ENCODE measurements at places on chromosomes 4 and X.

DNA sequence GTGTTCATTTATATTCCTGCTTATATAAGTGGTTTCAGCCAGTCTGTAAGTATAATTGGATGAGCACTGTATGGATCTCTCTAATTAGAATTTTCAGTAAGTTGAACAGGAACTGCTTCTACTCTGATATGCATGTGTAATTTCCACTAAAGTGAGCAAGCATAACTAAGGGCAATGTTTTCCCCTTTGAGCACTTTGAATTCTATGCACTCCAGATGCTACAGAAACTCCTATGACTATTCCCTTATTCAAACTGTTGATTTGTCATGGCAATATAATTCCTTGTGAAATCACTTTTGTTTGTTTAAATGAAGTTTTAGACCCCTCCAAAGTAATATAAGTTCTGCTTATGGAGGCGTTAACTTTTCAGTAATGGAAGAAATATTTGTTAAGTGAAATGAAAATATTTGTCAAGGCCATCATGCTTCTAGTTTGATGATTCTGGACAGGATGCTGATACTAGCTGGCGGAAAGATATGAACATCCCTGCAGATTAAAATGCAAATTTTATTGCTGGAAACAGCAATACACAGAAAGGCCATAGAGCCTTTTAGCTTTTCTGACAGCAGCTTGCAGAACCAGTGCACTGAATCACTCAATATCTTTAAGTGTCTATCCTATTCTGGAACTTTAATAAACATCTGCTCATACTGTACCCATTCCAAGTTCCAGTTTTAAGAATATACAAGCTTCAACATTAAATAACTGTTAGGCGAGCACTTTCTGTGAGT, 1460.8 kb downstream of the RAPGEF2 start:
- DNase-seq, result no peak

DNA sequence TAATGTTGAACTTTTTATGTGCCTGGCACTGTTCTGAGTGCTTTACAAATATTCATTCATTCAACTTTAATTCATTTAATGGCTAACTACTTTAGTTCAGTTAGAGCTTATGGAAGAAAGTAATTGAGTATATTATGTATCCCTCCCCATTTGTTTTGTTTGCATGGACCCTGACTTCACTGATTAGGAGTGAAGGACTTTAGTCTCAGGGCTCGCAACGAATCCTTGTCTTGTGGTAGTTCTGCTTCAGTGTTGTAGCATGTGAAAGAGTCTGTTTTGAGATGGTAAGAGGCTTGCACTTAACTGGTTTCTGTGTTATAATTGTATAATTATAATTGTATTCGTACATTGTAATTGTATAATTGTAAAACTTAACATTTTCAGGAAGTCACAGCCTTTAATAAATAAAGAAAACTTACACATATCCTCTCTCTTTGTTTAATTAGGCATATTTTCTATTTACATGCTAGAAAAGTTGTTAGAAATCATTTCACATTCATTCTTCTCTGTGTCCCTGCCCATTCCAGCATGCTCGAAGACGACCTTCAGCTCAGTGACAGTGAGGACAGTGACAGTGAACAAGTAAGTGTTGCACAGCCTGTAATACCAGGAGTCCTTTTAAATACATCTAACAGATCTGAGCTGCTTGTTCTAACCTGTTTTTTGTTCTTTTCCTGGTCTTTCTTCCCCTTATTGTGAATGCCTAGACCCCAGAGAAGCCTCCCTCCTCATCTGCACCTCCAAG, 115.1 kb downstream of the KLHL8 start:
- DNase-seq, result no peak

- peak; percentile 74 for DNase-seq
These were observed 490.6 kb downstream of the IL15 start for GRCh38 chr4:142126890-142127497.

DNA sequence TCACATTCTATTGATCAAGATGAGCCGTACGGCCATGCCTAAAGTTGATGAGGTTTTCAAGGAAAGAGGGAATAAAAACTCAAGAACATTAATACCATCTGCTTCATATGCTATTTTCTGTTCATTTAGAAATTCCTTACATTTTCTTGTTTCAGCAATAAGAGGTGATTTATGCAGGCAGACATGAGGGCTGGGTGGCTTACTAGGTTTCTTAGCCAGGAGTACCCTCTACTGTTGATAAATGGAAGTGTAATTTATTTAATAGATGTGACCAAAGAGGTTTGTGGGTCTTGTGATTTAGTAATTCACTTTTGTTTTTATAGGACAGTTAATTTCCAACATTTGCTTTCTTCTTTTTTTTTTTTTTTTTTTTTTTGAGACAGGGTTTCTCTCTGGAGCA, 6.4 kb upstream of the SMIM9 start:
- DNase-seq, result peak; percentile 74

DNA sequence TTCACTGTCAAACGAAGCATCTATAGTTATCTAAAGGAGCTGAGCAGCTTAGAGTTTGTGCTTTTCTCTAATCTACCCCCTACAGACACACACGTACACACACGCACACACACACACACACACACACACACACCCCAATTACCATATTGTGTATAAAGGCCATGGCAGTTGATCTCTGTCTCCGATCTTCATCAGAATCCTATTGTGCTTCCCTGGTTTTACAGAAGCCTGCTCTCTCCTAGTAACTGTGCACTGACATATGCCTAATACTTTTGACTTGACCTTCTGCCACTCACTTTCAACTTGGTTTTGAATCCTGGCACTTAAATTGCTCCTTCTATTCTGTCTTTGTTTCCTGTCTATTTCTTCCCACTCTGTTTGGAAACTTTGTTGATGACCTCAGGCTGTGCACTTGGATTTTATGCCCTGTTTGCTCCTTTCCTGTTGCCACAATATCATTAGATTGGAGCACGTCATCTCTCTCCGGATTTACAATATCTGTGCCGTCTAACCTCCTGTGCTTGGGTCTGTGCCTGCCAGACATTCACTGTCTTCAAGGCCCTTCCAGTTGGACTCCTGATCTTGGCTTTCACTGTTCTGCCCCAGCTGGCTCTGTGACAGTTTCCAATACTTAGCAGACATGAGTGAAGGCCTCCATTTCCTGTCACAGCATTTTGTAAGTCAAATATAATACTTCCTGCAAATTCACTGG, 928.1 kb downstream of the FAT4 start:
- DNase-seq, result no peak

GRCh38 chr4:107740950-107741701, 21.1 kb upstream of the PAPSS1 start:
- no peak for DNase-seq

DNA sequence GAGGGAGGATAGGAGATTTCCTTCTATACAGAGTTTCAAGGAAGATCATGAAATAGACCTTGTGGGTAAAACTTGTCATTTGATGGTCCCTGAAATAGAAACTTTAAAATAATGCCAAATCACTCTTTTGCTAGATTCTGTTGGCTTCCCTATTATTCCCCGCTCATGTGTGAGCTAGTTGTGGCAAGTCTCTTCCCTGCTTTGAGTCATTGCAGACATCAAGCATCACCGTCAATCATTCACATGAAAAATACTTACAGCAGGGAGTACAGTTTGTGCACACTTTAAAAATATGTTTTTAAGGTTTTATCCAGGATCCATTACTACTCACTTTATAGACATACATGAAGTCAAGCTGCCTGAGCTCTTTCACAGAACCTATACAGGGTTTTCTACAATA, 35.2 kb upstream of the INPP4B start:
- DNase-seq, result no peak

- DNase-seq, result no peak
These were observed 100.0 kb downstream of the LARP1B start for GRCh38 chr4:128161138-128161537.

DNA sequence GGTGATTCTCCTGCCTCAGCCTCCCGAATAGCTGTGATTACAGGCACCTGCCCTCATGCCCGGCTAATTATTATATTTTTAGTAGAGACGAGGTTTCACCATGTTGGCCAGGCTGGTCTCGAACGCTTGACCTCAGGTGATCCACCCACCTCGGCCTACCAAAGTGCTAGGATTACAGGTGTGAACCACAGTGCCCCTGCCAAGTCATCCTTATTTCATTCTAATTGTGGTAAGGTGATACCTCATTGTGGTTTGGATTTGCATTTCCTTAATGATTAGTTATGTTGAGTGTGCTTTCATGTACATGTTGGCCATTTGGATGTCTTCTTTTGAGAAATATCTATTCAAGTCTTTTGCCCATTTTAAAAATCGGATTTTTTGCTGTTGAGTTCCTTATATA, 93.0 kb downstream of the USP9X start:
- DNase-seq, result no peak

GRCh38 chr4:10526429-10527222, 69.4 kb upstream of the ZNF518B start:
- DNase-seq, result no peak

DNA sequence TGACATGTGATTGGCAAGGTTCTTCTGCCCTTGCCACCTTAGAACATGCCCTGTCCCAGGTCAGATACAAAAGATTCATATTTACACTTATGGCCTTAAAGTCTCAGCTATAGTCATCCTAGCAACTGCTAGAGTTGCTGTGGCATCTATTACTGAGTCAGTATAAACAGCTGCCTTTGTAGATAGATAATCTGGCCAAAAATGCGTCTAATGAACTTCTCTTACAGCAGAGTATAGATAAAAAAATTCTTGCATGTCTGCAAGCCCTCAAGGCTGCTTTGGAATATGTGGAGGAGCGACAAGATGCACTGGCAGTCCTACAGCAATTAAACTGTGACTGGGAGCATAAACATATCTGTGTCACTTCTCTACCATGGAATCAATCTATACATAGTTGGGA, 1209.7 kb upstream of the PABPC4L start:
- no peak for DNase-seq

DNA sequence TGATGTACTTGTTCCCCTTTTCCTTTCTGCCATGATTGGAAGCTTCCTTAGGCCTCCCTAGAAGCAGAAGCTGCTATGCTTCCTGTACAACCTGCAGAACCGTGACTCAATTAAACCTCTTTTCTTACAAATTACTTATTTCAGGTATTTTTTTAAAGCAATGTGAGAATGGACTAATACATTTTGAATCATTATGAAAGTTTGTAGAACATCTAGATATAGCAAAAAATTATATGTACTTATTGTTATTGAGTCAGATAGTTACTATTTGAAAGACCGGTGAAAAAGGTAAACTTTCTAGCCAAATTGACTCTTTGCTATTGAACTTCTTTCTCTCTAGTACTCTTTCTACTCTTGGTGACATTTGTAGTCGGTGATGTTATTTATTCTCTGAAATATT, 777.3 kb upstream of the GALNTL6 start:
- DNase-seq, result no peak

DNA sequence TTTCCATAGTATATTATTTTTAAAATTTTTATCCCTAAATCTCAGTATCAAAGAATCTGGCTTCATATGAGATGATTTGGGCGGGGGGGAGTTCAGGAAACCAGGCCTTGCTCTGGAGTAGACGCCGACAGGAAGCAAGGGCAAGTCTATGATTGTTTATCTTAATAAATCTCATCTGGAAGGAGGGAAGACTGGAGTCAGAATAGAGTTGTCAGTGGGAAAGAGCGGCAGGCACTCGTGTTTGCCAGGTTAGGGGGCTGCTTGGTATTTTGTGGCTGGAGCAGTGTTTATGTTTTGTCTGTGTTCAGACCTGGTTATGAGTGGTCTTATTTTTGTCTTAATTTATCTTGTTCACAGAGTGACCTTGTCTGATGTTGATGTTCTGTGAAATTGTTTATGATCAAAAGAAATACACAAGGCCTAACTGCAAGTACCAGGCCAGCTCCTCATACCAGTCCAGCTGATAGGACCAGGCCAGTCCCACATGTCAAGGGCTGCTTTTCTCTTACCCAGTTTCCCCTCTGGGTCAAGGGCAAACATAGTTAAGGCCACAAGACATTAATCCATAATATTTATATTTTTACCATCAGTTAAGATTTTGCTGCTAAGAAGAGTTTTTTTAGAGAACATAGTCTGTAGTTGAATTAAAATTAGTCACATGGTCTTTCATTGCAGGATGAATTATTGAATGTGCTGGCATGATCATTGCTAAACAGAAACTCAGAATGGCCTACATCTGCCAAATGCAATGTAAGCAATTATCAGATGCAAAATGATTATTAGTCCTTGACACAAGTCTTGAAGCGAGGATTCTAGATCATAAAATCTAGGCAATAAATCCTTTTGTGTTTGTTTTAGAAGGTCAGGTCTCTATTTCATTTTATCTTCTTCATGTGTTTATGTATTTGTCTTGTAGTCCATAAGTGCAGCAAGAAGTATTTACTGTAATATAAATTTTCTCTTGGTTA, 176.5 kb downstream of the GASK1B start:
- no peak for DNase-seq

DNA sequence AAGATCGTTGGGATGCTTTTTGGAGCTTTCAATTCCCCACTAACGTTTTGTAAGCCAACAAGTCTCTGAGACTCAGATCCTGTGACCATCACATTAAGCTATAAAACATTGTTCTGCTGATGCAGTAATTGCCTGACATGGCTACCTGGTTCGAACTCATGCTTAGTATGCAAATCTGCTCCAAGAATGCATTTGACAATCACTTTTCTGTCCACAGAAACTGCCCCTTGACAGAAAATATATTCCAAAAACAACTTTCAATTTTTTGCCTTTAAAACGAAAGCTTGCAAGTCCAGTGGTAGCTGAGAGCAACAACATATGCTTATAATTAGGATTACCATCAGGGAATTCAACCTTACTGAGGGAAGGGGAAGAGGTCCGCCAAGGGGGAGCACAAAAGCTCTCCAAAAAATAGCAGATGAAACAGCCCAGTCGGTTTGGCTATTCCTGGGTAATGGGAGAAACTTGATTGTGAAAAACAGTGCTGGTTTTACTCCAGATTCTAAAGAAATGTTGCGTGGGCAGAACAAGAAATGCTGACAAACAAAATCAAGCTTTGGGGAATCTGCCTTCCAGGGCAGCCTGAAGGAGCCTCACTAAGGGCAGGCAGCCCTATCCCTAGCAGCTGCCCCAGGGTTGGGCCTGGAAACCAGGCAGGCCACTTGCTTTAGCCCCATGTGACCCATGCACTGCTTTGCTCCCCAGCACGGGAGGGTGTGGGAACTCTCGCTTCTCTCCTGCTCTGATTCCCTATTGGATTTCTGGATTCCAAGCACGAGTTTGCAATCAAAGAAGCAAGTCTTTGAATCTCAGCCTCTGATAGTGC, 160.7 kb upstream of the LDB2 start:
- no peak for DNase-seq

DNA sequence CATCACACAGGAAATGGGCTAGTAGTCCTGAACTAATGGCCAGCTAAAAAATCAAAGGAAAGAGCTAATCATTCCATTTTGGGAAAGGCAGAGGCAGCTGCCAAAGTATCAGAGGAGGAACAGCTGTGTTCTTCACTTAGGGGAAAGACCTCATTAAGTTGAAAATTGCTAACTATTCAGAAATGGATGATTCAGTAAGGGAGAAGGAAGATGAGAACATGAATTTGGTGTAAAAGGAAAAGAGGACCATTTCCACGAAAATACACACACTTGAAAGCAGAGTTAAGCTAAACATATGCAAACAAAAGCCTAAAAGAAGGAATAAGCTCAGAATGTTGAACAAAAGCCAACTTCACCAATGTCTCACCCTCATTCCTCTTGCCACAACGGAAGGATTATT, 90.4 kb downstream of the PCDH19 start:
- no peak for DNase-seq
